Pancreas (tissue), 10 donors: ENCODE measurements at places on chromosomes 12 and 14. TPM values are rescaled to one million over a fixed set of nuclear protein-coding genes. Genes with fewer than 3 reads are reported as not detected.

Gene TMPRSS12
- not detected for total RNA-seq

- H3K36me3 ChIP-seq: no peaks in the 10 kb centered on the region
- H3K27me3 ChIP-seq: no peaks in the 10 kb centered on the region
- no peak for DNase-seq
- H3K4me1 ChIP-seq: no peaks in the 10 kb centered on the region
These were observed 244.1 kb downstream of the AEBP2 start for GRCh38 chr12:19683178-19683927.

GRCh38 chr14:91330856-91331255 lies 86.4 kb upstream of the GPR68 start:
- peaks cover 9% of the 10 kb centered on the region for H3K4me1 ChIP-seq
- no peaks in the 10 kb centered on the region for H3K36me3 ChIP-seq
- no peak for DNase-seq
- H3K4me3 ChIP-seq: no peak overlapping the region

- no peaks in the 10 kb centered on the region for H3K4me1 ChIP-seq
- DNase-seq: peak; percentile 53
- H3K4me3 ChIP-seq: peak overlapping the region; percentile 13
- H3K27me3 ChIP-seq: peaks cover 3% of the 10 kb centered on the region
- no peak overlapping the region for H3K27ac ChIP-seq
These were observed 78.7 kb downstream of the NEDD1 start for GRCh38 chr12:96985515-96986362.

DNA sequence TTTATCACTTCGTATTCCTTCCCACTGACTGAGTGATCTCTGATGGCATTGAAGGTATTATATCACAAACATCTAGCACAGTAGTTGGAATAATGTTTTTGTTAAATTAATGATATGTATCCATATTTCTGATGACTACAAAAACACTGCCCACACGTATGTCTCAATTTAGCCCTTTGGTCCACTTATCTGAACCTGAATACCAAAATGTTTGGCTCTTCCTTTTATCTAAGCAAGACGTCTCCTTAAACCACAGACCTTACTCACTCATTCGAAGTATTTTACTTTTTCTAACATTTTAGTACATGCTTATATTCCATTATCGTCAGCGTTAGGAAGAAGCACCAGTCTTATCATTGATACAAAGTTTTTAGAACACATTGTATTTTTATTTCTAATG lies 126.4 kb downstream of the PIK3C2G start:
- H3K36me3 ChIP-seq: no peaks in the 10 kb centered on the region
- H3K4me3 ChIP-seq: no peak overlapping the region
- DNase-seq: no peak
- no peaks in the 10 kb centered on the region for H3K27me3 ChIP-seq

- H3K27ac ChIP-seq: peak overlapping the region; percentile 66
- no peak overlapping the region for H3K4me3 ChIP-seq
- DNase-seq: no peak
- no peaks in the 10 kb centered on the region for H3K4me1 ChIP-seq
These were observed 2.9 kb downstream of the SERPINA6 start for GRCh38 chr14:94320243-94320642.

DNA sequence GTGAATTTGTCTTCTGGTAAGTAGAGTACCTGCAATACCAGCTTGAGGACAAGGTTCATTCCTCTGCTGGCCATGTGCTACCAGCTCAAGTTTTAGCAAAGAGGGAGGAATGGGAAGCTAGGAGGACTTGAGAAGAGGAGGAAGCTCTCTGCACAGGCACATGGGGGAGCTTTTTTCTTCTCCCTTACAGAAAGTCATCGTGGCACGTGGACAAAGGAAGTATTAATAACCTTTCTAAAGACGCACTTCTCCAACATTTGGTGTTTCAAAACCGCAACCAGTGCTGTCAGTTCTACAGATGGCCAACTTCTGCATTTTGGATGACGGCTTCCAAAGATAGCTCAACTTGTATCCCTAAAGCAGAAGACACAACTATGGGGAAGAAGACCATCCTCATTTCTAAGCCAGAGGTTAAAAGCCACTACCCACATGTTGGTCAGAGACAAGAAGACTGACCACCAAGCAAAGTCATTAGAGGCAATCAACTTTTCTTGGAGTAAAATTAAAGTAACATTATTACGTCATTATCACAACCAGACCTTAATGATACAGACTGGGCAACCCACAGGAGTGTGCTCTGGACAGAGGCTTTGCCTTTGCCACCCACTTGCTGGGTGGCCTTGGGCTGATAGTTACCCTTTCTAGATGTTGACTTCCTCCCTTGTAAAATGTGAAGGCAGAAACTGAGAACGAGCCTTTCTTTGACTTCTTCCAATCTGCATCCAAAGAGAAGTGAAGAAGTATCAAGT lies 12.3 kb upstream of the TMED10 start:
- no peak overlapping the region for H3K4me3 ChIP-seq
- H3K27me3 ChIP-seq: no peaks in the 10 kb centered on the region
- no peaks in the 10 kb centered on the region for H3K36me3 ChIP-seq
- no peak overlapping the region for H3K27ac ChIP-seq
- no peak for DNase-seq

Gene PZP
- total RNA-seq: 0.03 TPM

Gene CAPS2
- total RNA-seq: 3.6 TPM

DNA sequence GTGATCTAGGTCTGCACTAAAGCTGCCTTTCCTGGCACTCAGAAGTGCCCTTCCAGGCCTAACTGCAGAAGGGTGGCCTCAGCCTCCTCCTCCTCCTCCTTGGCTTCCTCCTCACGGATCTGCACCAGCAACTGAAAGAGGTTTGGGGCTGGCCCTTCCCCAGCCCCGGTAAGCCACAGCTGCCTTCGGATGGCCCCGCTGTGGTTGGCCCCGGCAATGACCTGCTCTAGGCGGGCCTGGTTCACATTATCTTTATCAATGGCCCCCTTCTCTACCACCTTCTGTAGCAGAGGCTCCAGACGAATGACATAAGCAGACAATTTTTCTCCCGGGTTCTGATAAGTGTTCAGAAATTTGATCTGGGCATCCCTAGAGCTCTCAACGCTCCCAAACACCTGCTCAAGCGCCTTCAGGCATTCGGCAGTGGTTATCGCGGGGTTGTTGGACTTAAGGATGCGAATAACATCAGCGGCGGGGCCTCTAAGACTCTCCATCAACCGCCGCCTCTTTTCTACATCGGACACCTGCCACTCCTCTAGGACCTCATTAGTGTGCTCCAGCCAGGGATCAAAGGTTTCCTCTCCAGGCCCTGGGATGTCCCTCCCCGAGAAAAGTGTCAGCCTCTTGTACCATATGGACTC lies 1.5 kb downstream of the PNMA1 start:
- no peak overlapping the region for H3K4me3 ChIP-seq
- no peaks in the 10 kb centered on the region for H3K27me3 ChIP-seq
- H3K27ac ChIP-seq: no peak overlapping the region
- DNase-seq: no peak
- no peaks in the 10 kb centered on the region for H3K4me1 ChIP-seq
- H3K36me3 ChIP-seq: no peaks in the 10 kb centered on the region

Gene NDUFB1
- total RNA-seq: 53.6 TPM

DNA sequence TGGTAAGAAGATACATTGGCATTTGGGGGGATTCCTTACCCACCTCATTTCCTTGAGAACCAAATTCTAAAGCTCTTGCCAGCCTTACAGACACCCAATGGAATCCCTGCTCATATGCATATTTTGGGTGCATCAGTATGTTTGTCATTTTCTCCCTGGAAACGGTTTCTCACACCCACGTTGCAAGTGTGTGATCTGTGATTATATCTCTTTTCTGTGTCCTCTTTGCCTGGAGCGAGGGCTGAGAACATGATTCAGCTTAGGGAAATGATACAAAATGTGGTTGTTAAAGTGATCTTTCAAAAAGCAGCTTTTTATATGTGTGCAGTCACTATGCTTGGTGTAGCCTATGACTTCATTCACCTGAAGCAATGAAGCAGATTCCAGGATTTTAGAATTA lies 52.0 kb downstream of the KCNMB4 start:
- no peaks in the 10 kb centered on the region for H3K27me3 ChIP-seq
- H3K36me3 ChIP-seq: no peaks in the 10 kb centered on the region
- no peak for DNase-seq
- H3K27ac ChIP-seq: no peak overlapping the region

Gene PTPRR
- 0.20 TPM for total RNA-seq
